Cardiac fibroblast (primary cell): ENCODE measurements at places on chromosomes 3 and 15.
A peak's percentile ranks its signal among the peaks of the same experiment; 100 is the strongest.

DNA sequence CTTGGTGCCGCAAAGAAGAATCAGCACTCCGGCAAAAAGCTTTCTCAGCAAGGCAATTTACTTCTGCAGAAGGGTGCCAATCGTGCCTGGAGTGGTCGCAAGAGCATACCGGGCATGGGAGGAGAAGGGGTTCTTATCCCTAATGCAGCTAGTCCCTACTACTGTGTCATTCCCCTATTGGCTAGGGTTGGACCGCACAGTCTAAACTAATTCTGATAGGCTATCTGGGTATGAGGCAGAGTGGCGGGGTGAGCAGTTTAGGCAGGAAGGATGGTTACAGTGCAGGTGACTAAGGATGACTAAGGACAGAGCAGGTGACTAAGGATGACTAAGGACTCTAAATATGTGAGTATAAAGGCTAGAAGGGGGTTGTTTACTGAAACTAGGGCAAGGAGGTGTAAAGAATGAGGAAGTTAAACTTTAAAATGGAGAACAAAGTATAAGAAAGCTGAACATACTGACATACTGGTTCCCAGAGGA lies 52.9 kb downstream of the PGBD4 start:
- DNase-seq, result peak; percentile 76

- DNase-seq, result no peak
Measured at GRCh38 chr3:123480428-123480827, 31.5 kb upstream of the ADCY5 start.

GRCh38 chr15:45181491-45182285 lies 6.1 kb downstream of the SHF start:
- DNase-seq, result no peak

GRCh38 chr3:154094051-154094450 lies 27.1 kb upstream of the ARHGEF26 start:
- no peak for DNase-seq

GRCh38 chr3:69451594-69451993 lies 65.7 kb upstream of the FRMD4B start:
- DNase-seq, result peak; percentile 8

DNA sequence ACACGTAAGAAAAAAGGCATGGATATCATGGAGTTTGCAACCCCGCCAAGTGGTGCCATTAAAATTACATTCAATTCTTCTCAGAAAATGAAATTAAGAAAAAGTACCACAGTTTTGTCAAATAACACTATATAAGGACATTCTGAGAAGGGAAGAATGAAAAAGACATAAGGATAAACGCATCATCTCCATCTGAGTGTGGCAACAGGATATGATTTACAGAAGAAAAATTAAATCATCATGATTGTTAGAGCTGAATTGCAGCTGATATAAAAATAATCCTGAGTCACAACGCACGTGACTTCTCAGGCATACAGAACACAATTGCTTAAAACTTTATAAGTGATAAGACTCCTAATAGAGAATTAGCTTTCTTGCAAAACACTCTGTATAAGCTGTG lies 133.8 kb downstream of the GREM1 start:
- peak; percentile 98 for DNase-seq

- peak; percentile 55 for DNase-seq
Measured at GRCh38 chr3:123758081-123758564, 126.0 kb downstream of the MYLK start.

DNA sequence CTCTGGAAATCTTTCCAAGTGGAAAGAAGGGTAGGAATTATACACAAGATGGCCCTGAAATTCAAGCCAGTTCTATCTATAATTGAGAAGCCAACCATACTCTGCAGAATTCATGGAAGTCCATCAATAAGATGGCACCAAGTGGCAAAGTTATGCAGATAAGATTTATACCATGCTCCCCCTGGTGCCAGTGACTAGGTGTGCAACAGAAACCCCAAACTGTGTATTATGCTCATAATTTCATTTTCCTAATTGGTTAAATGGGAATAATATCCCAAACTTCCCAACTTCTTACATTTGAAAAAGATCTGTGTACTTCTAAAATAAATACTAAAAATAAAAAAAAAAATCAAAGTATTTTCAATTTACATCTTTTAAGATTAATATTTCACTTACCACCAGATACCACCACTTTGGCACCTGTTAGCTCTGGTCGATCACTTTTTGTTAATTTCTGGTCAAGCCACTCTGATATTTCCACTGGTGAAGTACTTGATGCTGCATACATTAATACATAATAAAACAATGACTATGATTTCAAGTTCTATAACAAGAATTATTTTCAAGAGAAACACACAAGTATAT lies 25.9 kb downstream of the ETFA start:
- DNase-seq, result peak; percentile 14
